ENCODE measurements at places on chromosomes 4 and X.

GRCh38 chr4:99859618-99860017 lies 34.6 kb downstream of the LAMTOR3 start:
- no peak for DNase-seq

DNA sequence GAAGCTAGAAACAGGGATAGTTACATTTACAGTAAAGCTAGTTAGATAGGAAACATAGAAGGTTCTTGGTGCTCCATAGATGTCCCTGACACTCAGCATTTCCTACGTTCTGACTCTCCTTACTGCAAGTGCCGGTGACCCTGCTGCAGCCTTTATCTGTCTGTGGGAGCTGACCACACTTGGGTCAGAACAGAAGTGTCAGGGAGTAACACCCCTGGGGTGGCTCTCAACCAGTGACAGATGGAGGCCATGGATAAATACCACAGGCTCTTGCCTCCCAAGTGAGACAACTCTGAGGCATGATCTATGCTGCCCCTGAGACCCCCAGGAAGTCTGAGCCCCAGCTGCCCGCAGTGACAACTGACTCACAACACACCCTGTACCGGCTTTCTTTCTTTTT lies 69.8 kb downstream of the ANXA3 start:
- DNase-seq, result no peak

DNA sequence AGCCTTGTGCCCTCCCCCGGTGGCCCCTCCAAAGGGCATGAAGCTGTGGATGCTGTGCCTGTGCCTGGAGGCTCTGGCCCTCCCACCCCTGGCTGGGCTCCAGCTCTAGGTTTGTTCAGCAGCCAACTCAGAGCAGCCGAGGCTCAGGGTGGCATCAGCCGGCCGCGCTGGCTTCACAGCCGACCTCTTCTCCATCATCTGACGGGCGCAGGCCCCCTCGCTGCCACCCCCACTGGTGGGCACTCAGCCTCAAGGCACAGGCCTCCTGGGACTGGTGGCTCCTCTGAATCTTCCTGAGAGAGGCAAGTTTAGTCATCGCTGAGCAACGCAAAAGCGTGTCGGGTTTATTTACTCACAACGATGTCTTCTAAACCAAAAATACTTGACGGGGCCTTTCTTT lies 46.0 kb downstream of the PCGF3 start:
- DNase-seq, result no peak

DNA sequence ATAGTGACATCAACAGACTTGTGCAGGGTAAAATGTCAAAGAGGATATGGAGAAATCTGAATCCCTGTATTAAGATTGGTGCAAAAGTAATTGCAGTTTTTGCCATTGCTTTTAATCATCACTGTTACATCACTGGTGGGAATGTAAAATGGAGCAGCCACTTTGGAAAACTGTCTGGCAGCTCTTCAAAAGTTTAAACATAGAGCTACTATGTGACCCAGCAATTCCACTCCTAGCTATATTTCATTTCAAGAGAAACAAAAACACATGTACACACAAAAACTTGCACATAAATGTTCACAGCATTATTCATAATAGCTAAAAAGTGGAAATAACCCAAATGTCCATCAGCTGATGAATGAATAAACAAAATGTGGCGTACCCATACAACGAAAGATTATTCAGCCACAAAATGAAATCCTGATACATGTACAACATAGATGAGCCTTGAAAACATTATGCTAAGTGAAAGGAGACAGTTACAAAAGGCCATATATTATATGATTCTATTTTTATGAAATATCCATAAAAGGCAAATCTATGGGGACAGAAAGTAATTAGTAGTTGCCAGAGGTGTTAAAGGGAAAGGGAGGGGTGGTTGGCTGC lies 106.4 kb downstream of the AMELX start:
- no peak for DNase-seq

GRCh38 chr4:26996745-26997144 lies 136.1 kb downstream of the STIM2 start:
- DNase-seq, result no peak

DNA sequence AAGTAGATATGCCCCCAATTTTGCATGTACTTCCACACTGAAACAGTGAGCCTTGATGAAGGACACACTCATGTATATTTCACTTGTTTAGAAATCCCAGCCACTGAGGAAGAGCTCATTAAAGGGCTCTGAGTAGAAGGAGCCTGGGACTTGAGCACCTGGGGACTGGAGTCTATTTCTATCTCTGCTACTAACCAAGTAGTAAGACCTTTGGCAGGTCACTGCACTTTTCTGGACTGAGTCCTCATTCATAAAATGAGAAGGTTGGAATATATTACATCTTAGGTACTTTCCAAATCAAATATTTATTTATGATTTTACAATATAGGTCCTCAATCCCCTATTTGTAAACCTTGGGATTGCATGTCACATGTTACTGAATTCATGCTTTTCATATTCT lies 78.2 kb upstream of the C4orf54 start:
- no peak for DNase-seq

GRCh38 chrX:78130396-78130795 lies 9.1 kb downstream of the TAF9B start:
- DNase-seq, result no peak

- peak; percentile 28 for DNase-seq
These were observed at the start of gene MTMR1 for GRCh38 chrX:150692831-150693724. MTMR1 (plus strand) TSS chrX:150693396; CDS start chrX:150693531, 135 bp downstream.

DNA sequence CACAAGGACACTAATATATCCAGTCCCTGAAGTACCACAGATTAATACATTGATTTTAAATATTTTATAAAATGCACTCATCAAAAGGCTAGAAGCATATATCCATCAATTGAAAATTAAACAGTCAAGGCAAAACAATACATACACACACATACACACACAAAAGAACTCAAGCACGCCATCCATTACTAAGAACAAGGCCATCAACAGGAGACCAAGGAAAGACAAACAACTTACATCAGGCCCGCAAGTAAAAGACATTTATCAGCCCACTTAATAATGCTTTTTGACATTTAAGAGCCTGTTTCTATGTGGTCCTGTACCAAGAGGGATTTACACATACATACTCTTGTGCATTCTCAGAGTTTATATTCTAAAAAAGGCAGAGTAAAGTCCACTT lies 50.0 kb upstream of the ZNF827 start:
- DNase-seq, result peak; percentile 71

- no peak for DNase-seq
These were observed 232.8 kb downstream of the PDGFC start for GRCh38 chr4:156738766-156739165.

DNA sequence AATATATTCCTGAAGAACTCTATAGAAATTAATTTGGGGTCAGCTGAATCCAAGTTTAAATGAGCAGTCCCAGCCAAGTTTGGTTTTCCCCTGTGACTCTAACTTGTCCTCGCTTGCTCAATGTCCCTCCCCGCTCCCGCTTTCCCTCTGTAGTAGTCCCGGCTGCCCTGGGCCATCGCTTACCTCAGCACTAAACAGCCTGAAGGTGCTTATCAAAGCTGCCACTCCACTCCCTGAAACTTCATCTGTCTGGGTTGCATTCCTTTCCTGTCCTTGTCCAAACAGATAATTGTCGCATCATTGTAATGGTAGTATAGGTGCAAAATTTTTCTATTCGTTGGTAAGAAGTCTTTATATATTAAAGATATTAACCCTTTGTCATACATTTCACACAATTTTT lies 12.8 kb downstream of the SLC25A43 start:
- no peak for DNase-seq

DNA sequence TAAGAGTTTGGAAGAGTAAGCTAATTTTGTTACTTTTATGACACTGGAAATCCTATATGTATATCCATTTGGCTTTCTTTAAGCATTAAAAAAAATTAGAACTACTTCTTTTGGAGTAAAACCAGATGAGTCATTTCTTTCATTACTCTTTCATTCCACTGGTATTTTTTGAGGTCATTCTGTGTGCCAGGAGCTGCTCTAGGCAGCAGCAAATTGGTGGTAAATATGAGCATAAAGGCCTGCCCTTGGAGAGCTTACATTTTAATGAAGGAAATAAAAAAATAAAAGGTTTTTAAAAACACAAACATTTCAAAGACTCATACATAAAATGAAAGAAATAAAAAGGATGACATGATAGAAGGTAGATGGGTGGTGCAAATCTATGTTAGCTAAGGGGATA lies 37.4 kb downstream of the MID1 start:
- no peak for DNase-seq

- DNase-seq, result no peak
These were observed 46.7 kb downstream of the HELQ start for GRCh38 chr4:83408908-83409307.

- no peak for DNase-seq
These were observed 19.7 kb downstream of the GPRIN3 start for GRCh38 chr4:89287945-89288344.

DNA sequence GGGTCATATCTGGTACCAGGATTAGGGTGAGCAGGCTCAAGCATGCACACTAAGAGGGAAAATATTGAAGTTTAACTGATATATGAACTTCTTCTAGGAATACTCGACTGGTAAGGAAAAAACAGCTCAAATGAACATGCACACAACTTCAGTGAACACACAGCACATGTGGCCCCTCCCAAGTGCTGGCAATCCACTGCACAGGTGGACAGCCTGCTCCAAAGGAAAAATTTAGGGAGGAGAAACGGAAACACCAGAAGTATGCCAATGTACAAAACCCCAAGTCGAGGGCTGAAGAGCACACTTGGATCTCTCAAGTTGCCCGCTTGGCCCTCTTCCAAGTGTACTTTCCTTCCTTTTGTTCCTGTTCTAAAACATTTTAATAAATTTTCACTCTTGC lies 205.0 kb upstream of the FAM47C start:
- DNase-seq, result no peak

DNA sequence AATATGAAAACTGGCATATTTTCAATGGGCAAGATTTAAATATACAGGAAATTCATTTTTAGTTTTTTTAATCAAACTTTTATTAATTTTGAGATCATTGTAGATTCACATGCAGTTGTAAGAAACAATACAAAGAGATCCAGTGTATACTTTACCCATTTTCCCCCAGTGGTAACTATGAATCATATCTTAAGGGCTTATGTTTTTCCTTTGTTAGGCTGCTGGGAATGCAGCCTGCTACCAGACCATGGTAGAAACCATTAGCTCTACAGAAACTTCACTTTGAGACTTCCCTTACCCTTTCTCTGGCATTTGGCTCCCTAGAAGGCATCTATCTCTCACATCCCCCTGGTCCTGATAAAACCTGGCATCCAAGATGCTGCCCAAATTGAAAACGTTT lies 147.6 kb upstream of the EOLA2 start:
- no peak for DNase-seq

DNA sequence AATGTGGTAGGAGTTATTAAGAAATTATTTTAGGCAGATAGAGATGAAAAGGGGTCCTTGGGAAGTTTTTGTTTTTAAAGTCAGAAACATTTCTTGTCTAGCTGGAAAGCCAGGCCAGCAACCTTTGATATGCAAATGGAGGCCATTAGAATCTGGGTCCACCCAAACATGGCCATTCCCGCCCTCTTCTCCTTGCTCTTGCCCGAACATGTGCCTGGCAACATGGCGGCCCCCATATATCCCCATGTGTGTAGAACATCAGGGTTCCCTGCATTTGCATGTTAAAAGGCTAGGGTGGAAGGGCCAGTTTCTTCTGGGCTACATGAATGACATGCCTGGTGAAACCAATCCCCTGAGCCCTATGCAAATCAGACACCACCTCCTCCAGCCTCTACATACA lies 80.7 kb upstream of the PLAC8 start:
- no peak for DNase-seq

DNA sequence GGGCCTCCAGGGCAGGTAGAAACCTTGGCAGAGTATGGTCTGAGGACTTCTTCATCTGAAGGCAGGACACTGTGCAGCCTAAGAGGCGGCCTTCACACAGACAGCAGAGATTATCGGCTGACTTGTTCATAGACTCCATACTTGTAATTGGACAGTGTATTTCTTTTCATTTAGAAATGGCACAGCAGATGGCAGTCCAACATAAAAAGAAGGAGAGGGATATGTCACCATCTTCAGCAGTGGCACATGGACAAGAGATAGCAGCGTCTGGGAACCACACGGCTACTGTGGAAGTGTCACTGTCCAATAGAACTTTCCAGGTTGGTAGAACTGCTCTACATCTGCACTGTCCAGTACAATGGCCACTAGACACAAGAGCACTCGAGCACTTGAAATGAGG lies 21.7 kb upstream of the GEMIN8 start:
- DNase-seq, result no peak

DNA sequence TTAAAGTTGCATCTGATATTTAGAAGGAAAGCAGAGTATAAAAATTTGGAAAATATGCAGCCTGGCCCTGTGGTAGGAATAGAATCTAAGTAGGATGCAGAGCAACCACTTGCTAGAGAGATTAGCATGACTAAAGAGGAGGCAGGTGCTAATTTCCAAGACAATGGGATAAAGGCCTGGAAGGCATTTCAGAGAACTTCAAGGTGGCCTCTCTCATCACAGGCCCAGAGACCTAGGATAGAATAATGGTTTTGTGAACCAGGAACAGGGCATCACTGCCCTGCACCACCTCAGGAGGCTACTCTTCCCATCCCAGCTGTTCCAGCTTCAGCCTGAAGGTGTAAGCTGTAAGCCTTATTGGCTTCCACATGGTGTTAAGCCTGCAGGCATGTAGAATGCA lies 621.7 kb upstream of the HS3ST1 start:
- DNase-seq, result no peak

DNA sequence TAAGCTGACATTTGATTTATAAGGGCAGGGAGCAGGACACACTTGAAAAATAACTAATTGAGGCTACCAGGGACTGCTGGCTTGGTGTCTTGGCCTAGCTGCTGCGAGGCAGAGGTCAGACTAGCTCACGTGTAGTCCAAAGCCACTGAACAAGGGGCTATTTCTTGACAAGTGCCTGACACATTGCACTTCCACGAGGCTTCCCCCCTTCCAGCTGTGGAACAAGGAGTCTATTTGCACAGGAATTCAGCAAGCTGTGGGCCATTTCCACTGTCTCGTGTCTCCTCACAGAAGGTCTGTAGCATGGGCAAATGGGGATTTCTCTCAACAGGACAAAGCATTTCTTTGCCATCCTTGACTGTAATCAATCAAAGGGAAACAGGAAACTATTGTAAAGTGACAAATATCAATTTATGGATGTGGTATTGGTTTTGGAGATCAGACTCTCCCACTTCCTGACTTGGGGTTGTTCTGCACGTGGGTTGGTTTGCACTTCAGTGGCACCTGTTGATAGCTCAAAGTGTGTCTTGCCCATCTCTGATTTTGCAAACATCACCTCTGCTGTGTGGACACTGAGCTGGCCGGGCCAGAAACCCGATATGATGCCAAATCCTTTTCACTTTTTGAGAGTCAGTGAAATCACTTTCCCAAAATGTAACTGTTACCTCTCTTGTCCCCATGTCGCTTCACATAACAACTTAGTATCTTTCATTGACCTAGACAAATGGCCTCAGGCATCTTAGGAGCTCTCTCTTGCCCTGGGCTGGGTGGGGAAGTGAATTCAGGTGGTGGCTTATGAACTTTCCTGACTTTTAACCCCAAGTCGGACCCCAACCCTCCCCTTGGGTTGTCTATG lies 107.4 kb upstream of the MAMLD1 start:
- DNase-seq, result no peak

All from NCI-H774 (cell line).